ENCODE measurements at places on chromosomes 1 and 21.

DNA sequence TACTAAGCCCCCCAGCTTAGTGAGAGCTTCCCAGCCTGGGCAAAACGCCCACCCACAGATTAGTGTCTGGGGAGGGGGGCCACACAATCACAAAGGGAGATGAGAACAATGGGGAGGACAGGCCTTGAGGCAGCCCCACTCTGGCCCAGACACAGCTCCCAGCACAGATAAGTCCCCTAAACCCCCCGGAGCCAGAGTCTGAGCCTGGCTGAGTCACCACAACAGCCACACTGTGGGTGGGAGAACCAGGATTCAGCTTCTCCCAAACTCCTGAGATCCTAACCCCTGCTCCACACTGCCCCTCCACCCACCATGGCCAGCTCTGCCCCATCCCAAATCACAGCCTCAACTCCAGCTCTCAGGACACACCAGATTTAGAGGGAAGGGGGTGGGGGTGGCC is 4.2 kb downstream of the NECTIN4 start:
- DNase-seq: no peak

DNA sequence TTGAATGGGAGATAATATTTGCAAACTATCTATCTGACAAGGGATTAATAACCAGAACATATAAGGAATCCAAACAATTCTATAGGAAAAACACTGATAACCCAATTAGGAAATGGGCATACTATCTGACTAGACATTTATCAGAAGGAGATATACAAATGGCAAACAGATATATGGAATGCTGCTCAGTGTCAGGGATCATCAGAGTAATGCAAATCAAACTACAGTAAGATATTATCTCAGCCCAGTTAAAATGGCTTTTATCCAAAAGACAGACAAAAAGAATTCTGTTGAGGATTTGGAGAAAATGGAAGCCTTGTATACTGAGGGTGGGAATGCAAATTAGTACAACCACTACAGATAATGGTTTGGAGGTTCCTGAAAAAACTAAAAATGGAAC is 758.0 kb upstream of the B3GALT2 start:
- no peak for DNase-seq

GRCh38 chr1:233897325-233898162 is 6.9 kb upstream of the SLC35F3 start:
- no peak for DNase-seq

- DNase-seq: no peak
Observed at GRCh38 chr1:44860331-44860730, 17.3 kb upstream of the PTCH2 start.

- DNase-seq: peak; percentile 27
Observed at GRCh38 chr1:19597496-19598309, 46.4 kb upstream of the NBL1 start.

GRCh38 chr1:184950227-184950626 is 24.1 kb downstream of the NIBAN1 start:
- no peak for DNase-seq

- DNase-seq: no peak
Observed at GRCh38 chr1:169143984-169144383, 37.5 kb downstream of the ATP1B1 start.

DNA sequence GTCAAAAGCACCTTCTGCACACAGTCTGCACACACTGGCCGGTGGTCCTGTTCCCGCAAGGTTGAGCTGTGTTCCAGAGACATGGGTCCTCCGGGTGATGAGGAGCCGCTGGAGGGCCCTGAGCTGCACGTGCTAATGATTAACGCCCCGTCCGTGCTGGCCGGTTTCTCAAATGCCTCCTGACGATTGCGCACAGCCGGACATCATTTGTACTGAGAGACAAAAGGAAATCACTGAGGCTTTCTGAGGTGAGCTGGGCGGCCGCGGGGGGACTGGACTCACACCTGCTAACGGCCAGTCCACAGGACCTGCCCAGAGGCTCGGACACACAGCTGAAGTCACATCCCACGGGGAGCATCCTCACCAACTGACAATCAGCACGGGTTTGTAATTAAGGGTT is 29.2 kb downstream of the POFUT2 start:
- no peak for DNase-seq

DNA sequence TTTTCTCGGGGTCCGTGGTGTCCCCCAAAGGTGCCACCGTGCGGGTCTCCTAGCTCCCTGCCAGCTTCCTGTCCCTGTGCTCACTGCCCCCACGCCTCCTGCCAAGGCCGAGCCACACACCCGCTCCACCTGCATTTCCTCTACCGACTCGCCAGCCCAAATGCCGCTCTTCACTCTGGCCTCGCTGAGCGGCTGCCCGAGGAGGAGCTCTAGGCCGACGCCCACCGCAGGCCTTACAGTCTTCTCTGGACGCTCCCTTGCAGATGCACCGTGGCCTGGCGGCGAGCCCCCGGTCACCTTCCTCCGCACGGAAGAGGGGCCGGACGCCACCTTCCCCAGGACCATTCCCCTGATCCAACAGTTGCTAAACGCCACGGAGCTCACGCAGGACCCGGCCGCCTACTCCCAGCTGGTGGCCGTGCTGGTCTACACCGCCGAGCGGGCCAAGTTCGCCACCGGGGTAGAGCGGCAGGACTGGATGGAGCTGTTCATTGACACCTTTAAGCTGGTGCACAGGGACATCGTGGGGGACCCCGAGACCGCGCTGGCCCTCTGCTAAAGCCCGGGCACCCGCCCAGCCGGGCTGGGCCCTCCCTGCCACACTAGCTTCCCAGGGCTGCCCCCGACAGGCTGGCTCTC is 26.3 kb downstream of the FTCD start:
- DNase-seq: no peak

DNA sequence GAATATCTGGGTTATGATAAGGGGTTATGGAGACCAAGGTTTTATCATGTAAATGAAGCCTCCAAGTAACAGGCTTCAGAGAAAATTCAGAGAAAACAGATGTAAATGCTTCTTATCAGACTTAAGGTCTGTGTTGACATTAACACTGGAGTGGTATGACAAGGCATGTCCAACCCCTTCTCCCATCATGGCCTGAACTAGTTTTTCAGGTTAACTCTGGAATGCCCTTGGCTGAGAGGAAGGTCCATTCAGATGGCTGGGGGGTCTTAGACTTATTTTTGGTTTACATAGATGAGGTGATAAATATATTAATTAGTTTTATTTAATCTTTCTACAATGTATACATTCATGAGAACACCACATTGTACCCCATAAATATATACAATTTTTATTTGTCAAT is 399.6 kb downstream of the TBX15 start:
- no peak for DNase-seq

DNA sequence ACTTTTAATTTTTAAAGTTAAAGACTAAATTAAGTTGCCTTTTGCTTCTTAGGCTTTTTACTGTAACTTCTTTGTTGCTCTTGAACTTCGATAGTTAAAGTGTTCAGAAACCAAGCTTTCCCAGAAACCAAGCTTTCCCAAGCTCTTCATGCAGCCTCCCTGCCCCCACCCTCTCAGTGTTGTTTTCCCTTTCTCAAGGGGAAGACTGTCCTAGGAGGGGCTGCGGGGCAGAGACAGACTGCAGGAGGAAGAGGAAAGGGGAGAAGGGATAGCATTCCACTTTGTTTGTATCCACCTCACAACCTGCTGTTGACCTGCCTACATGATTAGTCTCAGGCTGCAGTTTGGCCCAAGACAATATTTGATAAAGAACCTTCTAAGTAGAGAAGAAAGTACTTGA is 39.0 kb upstream of the DIPK1A start:
- no peak for DNase-seq

DNA sequence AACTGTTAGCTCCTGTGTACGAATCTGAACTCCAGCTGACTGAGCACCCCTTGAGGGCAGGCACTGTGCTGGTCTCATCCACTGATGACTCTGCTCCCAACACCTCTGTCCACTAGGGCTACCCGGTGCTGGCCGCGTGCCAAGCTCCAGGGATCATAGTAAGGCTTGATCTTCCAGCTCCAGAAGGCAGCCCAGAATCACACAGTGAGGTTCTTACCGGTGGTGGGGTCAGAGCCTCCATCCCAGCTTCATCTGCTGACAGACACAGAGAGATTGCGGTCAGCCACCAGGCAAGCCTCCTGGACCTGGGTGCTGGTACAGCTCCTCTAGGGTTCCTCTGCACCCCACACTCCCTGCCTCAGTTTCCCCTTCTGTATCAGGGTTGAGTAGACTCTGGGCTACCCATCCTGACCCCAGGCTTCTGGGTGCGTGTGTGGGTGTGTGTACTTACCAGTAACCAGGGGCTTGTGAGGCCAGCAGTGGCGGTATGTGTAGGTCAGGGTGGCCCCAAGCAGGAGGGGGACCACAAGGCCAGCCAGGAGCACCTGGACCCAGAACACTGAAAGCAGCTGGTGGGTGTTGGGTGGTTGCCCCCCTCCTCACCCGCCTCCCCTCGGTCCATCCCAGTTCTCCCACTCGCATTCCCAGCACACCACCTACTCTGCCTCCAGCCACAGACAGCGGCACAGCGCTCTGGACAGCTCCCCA is 3.4 kb downstream of the TNFRSF25 start:
- no peak for DNase-seq

GRCh38 chr1:112284796-112285195 is 111.2 kb upstream of the CTTNBP2NL start:
- no peak for DNase-seq

DNA sequence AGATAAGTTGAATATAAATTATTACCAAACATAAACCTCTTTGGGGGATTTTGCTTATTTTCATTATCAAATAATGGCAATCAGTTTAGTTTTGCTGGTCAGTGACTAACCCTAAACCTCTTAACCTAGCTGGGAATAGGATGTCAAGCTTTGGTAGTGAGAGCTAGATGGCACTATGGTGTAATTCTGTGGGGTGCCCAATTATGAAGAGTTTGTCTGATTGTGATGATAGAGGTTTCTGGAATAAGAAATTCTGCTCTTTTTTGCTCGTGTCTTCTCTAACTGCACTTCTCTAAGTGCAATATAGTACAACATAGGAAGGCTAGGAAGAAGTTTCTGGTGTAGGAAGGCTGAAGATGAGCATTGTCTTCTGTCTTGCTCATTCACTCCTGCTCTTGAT is 59.8 kb downstream of the XCL1 start:
- no peak for DNase-seq

DNA sequence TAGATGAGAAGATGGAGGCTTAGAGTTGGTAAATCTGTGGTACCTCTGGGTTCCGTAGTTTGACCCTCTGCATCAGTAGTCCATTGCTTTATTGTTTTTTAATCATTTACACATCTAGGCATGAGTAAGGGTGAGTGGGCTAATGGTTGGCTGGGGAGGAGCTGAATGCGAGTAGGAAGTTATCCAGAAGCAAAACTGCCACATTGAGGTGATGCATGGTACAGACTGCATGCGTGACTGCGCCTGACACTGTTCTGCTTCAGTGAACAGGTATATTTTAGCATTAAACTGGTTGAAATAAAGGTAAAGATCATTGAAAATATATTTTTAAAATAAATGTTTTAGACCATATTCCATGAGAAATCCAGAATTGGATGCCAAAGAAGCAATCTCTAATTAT is 4.4 kb downstream of the DNAJC16 start:
- DNase-seq: no peak

DNA sequence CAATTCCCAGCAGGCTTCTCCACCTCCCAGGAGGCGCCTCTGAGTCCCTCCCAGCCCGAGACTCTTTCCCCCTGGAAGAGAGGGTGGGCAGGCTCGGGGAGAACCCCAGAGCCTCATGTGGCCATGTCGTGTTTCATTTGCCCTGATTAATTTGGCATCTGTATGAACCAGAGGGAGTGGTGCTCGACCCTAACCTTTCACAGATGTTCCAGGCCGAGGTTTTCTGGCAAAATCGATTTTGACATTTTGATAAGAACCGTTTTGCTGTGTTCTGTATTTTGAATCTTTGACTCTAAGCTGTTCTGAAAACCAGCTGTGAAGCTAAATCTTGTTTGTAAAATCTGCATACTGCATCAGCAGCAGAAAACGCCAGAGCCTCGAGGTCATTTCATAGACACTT is 367.4 kb downstream of the CAMTA1 start:
- no peak for DNase-seq
